ENCODE measurements at places on chromosomes 12 and 14.

GRCh38 chr14:64845878-64846277 is 33.8 kb downstream of the SPTB start:
- DNase-seq = peak; percentile 31

DNA sequence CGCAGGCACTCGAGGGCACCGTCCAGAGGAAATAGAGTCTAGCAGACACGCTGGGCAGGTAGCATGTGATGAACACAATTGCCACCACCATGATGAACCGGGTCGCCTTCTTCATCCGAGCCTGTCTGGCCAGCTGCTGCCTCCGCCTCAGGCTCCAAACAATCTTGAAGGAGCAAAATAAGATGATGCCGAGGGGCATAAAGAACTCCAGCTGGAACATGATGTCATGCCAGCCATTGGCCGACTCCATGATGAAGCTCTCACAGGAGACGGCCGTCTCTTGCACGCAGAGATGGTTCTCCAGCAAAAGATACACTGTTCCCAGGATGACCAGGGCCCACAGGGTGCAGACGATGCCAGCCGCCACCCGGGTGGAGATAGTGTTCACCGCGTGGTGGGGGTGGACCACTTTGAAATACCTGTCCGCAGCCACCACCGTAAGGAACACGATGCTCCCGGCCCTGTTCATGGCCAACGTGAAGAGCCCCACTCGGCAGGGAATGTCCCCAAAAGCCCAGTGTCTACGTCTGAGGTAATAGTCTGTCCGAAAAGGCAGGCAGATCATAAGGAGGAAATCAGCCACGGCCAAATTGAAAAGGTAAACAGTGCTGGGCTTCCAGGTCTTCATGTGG is 945 bp downstream of the HCAR1 start:
- no peak for DNase-seq

GRCh38 chr12:59023861-59024424 is 103.6 kb upstream of the LRIG3 start:
- DNase-seq = peak; percentile 24

DNA sequence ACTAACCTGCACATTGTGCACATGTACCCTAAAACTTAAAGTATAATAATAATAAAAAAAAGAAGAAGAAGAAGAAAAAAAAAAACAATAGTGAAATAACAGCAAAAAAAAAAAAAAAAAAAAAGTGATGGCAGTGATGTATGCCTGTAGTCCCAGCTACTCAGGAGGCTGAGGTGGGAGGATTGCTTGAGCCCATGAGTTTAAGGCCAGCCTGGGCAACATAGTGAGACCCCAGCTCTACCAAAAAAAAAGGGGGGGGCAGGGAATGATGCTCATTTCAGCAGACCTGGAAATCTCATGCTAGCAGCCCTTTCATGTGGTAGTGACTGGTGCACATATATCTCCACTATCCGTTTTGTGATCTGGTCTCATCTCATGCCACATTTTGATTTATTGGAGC is 20.8 kb downstream of the TRAFD1 start:
- DNase-seq = no peak

GRCh38 chr14:74475678-74476077 is 17.4 kb downstream of the NPC2 start:
- peak; percentile 78 for DNase-seq

DNA sequence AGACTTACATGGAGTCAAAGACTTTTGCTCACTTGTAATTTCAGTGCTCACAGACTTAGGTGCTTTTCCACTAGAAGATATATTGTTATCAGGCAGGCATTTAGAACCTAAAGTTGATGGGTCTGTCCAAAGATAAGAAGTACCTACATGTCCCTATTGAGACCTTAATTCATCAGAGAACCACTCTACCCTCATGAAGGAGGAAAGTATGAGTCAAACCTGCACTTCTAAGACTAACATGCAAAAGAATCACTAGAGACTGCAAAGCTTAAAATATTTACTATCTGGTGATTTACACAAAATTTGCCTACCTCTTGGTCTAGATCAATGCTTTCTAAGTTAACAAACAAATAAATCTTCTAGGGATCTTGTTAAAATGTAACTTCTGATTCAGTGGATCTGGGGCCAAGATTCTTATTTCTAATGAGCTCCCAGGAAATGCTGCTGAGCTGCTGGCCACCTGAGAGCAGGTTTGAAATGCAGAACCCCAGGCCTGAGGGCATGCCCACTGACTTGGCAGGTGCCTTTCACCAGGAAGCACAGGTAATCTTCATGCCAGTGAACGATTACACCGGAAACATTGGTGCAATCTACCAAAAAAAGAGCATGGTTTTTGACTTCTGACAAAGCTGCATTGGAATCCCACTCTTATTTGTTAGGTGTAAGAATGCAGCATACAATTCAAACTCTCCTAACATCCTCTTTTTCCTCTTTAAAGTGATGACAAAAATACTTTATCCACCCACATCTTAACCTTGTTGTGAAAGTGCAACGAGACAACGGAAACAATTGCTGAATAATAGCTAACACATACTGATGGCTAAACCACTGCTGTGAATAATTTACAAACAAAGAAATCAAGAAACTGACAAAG is 214.2 kb downstream of the ADAMTS20 start:
- DNase-seq = no peak

GRCh38 chr14:76154539-76155126 is 2.9 kb downstream of the GPATCH2L start:
- DNase-seq = no peak

DNA sequence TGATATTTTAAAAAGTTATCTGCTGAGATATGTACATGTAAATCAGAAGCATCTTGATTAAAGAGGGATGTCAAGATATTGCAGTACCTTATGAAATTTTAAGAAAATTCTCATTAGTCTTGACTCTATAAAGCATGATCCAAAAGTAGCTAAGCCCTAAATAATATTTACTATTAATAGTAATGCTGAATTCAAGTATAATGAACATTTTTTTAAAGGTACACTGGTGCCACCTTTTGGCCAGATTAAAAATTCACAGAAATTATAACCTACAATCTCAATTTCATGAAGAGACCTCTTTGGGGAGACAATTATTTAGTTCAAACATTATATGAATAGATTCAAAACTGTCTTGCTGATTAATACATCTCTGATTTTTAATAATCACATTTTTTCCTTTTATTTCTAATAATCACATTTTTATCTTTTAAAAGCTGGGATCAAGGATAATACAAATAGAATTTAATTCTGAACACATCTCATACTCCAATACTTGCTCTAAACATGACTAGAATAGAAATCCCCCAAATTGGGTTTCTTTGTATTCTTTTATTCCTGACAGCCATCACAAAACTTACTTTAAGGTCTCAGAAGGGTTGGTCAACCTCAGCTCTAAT is 13.4 kb downstream of the AKAP5 start:
- peak; percentile 30 for DNase-seq

DNA sequence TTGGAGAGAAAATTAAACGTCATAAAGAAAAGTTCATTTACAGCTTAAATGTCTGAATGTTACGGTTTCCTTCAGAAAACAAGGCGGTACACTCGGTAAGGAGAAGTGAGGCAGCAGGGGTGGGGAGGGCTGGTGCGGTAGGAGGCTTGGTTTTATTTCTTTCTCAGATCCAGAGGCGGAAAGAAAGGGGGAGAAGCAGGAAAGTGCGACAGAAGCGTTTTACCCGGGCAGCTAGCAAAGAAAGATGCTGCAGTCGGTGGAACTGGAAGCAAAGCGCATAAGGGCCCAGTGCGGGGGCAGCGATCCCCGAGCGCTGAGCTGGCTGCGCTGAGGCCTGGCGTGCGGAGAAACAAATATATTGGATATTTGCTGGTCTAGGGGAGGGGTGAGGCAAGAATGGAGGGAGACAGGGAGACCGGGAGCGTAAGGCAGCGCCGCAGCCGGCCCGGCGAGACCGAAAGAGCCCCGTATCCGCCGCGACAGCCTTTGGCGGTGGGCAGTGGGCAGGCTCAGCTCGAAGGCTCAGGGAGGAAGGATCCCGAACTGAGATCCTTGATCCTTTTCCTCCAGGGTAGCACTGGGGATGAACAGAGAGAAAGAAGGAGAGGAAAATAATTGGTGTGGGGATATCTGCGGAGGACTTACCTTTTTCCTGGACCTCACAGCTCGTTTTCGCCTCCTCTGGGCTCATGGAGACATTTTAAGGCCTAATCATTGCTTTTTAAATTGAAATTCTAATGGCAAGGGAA is 6.4 kb upstream of the HOXC11 start:
- no peak for DNase-seq

- DNase-seq = no peak
These were observed 49.4 kb downstream of the PROX2 start for GRCh38 chr14:74826574-74826973.

GRCh38 chr12:47750916-47751470 is 7.7 kb downstream of the RAPGEF3 start:
- DNase-seq = no peak

DNA sequence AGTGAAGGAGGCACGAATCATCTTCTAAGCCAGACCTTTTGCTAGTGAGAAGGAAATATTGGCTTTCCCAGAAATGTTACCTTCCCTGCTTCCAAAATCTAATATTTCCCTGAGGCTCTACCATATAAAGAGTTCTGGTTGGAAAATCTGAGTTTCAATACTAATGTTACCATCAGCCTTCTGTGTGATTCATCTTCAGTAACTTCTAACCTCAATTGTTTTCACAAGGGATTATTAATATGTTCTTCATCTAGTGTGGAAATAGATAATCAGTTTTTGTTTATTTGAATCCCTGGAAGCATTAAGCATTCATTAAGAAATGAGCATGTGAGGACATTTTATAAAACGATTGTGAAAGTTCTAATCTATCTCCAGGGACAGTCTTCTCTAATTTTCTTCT is 720.9 kb downstream of the AACS start:
- no peak for DNase-seq

- no peak for DNase-seq
These were observed 315.9 kb downstream of the BMP4 start for GRCh38 chr14:53640695-53641094.

GRCh38 chr12:68354977-68355541 is 22.9 kb upstream of the MDM1 start:
- no peak for DNase-seq

- no peak for DNase-seq
These were observed 149.5 kb upstream of the SLC38A2 start for GRCh38 chr12:46522071-46522470.

GRCh38 chr12:89098441-89099112 is 253.7 kb downstream of the DUSP6 start:
- DNase-seq = no peak

- no peak for DNase-seq
These were observed 20.0 kb upstream of the CHST11 start for GRCh38 chr12:104436790-104437189.

GRCh38 chr14:96649327-96649601 is 147.1 kb downstream of the PAPOLA start:
- DNase-seq = no peak

GRCh38 chr14:56237398-56237797 is 119.2 kb downstream of the PELI2 start:
- DNase-seq = no peak

GRCh38 chr14:92923744-92924103 is 774 bp downstream of the CHGA start:
- DNase-seq = no peak

- no peak for DNase-seq
These were observed 97.5 kb downstream of the TMX1 start for GRCh38 chr14:51337520-51337919.

DNA sequence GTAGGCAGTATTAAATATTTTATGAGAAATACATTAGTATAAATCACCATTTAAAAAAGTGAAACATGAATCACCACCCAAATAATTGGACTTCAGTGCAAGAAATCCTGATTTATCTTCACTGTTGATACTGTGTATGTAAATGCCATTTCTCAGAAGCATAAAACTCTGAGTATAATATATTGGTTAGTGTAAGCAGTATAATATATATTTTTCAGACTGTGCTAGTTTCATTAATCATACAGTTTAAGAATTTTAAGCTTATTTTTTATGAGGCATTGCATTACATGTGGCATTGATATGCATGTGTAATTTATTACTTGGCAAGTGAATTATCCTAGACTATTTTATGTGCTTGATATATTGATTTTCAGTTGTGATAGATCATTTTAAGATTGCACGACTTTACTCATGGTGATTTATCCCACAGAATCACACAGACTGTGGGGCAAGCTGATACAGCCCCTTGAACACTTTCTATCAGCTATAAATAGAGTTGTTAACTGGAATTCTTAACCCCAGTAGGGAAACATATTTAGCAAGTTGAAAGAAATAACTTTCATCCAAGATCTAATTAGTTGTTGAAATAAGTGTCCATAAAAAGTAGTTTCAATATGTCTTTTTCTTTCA is 403.5 kb downstream of the RPL10L start:
- DNase-seq = no peak

- DNase-seq = no peak
These were observed 234.0 kb downstream of the SYT1 start for GRCh38 chr12:79098530-79098929.

GRCh38 chr12:93689076-93689834 is 12.1 kb downstream of the CRADD start:
- DNase-seq = no peak

- no peak for DNase-seq
These were observed 67.8 kb upstream of the SLC8A3 start for GRCh38 chr14:70256601-70257000.

- DNase-seq = peak; percentile 51
These were observed 2.5 kb downstream of the LGALS3 start for GRCh38 chr14:55131370-55132137.

- DNase-seq = no peak
These were observed 7.5 kb downstream of the NID2 start for GRCh38 chr14:52061390-52061789.

- no peak for DNase-seq
These were observed 1.7 kb upstream of the NUAK1 start for GRCh38 chr12:106140223-106140986.

GRCh38 chr12:5081016-5081415 is 37.3 kb downstream of the KCNA5 start:
- DNase-seq = no peak

- DNase-seq = peak; percentile 19
These were observed 4.0 kb upstream of the ARF3 start for GRCh38 chr12:48961331-48961730.

GRCh38 chr14:90491911-90492531 is 95.2 kb downstream of the CALM1 start:
- DNase-seq = peak; percentile 8

GRCh38 chr14:55645145-55645544 is 65.1 kb downstream of the KTN1 start:
- no peak for DNase-seq

DNA sequence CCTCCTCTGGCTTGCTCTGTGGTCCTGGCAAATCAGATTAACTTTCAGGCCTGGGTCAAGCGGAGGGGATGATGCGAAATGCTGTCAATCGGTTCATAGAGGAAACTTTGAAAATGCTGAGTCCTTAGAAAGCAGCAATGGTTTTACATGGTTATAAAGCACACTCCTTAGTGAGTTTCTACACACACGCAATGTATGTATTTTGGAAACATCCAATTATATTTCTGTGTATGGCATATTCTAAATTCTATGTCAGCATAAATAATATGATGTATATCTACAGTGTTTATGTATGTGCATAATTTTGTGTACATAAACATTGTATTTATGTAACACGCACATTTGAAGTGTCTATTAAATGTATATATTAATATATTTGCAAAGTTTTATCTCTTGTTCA is 118.0 kb upstream of the ARID2 start:
- DNase-seq = no peak
